Activated naive CD4-positive, alpha-beta T cell (primary cell): ENCODE measurements at places on chromosomes 11 and 22.

DNA sequence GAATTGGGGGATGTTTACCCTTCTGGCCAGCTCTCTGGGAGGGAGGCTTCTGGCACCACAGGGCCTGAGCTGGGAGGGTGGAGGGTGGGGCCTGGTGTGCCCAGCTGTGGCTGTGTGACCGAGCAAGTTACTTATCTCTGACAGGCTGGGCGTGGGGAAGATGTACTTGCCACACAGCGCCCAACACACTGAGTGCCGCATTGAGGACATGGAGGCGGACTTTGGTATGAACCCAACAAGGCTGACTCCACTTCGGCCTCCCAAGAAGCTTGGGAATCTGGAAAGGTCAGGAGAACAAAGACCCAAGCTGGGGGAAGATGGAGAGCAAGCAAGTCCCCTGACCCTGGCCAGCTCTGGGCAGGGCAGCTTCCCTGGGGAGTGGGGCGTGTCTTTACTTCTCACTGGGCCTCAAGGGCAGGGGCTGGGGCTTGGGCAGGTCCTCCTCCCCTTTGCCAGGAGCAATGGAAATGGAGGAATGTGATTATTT, 2.4 kb upstream of the MGAT3 start:
- no peak for DNase-seq

GRCh38 chr11:46827995-46828394, 18.1 kb downstream of the CKAP5 start:
- DNase-seq, result no peak

- no peak for DNase-seq
Observed at GRCh38 chr11:81159900-81160299, 1573.8 kb downstream of the FAM181B start.

DNA sequence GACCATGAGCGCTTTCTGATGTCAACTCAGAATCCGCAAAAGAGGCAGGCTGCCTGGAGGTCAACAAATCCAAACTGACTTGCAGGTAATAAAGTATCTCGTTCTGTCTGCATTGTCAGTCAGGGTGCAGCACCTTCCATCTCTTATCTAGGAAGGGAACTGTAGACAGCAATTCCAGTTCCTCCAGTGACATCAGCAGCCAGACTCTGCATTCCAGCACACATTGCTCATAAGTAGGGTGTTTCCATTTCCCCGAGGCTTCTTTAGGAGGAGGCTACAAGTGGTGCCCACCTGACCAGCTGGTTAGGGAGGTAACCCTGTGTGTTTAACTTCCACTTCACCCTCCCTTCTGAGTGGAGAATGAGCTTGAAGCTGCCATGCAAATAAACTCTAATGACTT, 53.3 kb downstream of the NTM start:
- no peak for DNase-seq

GRCh38 chr22:20651286-20651685, 122.6 kb upstream of the SERPIND1 start:
- no peak for DNase-seq

GRCh38 chr11:27084518-27084917, 43.9 kb downstream of the BBOX1 start:
- no peak for DNase-seq

GRCh38 chr11:80165744-80166143, 724.9 kb upstream of the TENM4 start:
- no peak for DNase-seq

DNA sequence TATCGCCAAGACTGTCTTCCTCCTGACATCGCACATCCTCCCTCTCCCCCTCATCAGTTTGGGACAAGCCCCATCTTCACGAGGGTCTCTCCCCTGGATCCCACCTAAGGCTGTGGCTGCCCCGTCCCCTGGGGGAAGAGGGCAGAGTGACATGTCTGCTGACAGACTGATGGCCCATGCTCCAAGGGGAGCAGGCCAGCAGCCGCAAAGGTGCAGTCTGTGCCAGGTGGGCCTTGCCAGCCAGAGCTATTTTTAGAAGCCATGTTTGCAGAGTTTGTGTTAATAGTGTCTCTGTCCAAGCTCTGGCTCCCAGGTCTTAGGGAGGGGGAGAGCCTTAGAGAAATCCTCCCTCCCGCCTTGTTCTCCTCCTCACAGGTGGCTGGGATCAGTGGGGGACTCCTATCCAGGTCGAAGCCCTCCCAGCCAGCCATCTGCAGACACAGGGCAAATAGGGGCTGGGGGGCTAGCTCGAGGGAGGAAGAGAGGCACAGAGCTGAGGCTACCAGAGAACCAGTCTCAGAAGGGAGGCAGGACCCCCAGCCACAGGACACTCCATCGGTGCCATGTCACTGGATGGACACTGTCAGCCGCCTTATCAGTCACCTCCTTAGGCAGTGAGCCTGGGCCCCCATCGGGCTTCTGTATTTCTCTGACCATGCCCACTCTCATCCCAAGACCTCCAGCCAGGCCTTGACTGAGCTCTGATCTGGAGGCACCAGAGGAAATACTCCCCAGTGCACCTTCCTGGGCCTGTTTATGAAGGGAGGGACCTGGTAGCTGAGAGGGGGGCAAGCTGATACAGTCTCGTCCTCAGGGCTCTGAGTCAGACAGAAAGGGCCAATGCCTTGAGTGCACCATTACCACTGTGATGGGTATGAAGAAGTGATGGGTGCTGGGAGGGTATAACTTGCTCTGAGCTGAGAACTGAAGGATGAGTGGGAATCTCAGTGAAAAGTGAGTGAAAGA, 49.3 kb downstream of the CHRDL2 start:
- DNase-seq, result no peak

DNA sequence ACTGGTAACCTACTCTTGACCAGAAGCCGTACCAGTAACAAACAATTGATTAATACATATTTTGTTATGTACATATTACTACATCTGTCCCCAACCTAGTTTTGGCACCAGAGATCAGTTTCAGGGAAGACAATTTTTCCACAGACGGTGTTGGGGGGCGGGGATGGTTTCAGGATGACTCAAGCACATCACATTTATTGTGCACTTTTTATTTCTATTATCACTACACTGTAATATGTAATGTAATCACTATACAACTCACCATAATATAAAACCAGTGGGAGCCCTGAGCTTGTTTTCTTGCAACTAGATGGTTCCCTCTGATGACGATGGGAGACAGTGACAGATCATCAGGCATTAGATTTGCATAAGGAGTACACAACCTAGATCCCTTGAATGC, 15.5 kb downstream of the DGCR8 start:
- no peak for DNase-seq

DNA sequence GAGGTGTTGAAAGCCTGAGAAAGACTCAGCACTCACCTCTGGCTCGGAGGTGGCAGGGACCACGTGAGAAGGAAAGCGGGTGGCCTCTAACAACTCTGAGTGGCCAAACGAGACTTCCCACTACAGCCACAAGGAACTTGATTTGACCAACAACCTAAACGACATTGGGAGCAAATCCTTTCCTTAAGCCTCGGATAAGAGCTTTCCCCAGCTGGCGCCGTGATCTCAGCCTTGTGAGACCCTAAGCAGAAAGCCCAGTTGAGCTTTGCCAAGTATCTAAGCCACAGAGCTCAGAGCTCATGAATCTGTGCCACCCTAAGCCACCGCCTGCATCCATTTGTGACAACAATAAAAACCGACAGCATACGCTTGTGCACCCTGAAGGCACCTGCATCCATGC, 636.0 kb downstream of the TBC1D22A start:
- DNase-seq, result no peak

GRCh38 chr11:122343210-122343609, 227.2 kb upstream of the BLID start:
- no peak for DNase-seq

DNA sequence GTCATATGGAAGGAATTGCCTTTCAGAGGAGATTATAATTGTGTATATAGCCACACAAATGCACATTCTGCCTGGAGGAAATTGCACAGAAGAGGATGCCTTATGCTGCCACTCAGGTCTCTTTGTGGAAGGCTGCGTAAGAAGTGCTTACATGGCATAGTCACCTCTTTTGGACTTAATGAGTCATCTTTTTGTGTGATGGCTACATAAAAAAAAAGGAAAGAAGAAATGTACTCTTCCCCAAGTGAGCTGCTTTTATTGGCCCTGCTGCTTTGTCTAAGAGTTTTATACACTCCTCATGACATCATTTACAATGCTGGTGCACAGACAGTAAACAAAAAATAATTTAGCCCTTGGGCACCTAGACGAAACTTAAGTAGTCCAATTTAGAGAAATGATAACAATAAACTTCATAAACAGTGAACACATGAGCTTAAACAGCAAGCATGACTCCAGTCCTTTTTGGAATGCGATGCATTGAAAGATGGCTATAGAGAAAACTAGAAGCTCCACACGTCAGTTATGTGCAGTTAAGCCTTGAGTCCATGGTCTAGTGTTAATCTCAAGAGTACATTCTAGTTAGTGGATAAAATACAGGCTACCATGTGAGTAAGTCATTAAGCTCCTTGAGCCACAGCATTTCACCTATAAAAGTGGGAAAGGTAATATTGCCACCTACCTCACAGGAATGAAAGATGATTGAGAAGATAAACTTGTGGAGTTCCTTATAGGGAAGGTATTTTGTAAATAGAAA, 12.0 kb downstream of the CSTPP1 start:
- no peak for DNase-seq

GRCh38 chr11:88475991-88476418, 138.5 kb upstream of the CTSC start:
- no peak for DNase-seq

DNA sequence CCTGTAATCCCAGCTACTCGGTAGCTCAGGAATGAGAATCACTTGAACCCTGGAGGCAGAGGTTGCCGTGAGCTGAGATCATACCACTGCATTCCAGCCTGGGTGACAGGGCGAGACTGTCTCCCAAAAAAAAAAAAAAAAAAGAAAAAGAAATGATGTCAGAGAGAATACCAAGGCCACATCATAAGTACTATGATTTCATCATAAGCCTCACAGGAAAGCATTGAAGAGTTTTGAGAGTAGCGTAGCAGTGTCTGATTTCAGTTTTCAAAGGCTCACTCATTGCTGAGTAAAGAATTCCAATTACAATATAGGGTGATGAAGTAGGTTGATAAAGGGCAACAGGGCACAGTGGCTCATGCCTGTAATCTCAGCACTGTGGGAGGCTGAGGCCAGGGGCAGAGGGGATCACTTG, 88.8 kb downstream of the MRTFA start:
- no peak for DNase-seq

- no peak for DNase-seq
Observed at GRCh38 chr11:113615098-113615497, 91.0 kb downstream of the TMPRSS5 start.

DNA sequence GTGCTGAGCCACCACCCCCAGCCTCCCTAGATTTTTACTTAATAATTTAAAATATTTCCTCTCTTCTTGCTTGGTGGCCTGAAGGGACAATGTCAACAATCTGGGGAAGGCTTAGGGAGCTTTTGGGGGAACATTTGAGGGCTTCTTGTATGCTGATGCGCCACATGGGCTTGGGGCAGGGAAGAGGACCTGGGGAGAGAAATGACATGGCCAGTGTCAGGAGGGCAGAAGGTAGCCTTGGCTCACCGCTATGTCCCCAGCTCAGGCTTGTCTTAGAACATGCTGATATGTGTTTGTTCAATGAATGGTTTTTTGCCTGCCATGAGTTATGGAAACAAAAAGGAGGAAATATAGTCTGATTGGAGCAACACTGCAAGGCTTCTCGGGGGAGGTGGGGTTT, 51.6 kb downstream of the ST14 start:
- no peak for DNase-seq

- DNase-seq, result no peak
Observed at GRCh38 chr11:33674035-33674814, 26.4 kb downstream of the C11orf91 start.

DNA sequence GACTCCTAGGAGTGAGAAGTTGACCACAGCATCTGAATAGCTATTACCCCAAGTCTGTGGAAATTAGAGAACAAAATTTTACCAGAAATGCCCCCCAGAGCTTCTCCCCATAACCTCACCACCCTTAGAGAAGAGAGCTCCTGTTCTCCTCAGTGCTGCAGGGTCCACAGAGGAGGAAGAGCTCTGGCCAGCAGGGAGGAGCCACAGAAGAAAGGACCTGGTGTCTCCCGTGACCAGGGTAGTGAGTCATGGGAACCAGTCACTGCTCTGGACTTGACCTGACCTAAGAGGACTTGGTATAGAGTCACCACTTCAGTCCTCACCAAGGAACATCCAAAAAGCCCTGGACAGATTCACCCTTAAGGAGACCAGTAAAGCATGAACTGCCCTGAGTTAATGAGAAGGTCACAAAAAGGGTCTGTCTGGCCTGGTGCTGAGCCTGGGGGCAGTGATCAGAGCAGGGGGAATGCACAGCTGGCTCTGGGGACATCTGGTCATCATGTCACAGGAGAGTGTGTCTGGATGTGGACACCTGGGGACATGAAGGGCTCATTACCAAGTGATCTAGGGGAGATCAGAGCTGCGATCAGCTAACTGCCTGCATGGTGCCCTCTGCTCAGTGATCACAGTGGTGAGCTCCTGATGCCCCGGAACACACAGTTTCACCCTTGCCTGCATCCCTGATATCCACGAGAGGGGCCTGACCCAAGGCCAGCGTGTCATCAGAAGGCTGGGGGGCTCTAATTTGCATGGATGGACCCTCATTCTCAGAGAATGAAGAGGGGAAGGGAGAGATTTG, 103.3 kb upstream of the TOP3B start:
- no peak for DNase-seq

DNA sequence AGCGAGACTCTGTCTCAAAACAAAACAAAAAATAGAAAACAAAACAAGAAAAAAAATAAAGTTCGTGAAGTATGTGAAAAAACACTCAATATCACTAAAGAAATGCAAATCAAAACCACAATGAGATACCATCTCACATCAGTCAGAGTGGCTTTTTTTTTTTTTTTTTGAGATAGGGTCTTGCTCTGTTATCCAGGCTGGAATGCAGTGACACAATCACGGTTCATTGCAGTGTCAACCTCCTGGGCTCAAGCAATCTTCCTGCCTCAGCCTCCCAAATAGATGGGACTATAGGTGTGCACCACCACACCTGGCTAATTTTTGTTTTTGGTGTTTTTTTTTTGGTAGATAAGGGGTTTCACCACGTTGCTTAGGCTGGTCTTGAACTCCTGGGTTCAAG, 37.5 kb downstream of the ATG16L2 start:
- DNase-seq, result no peak

- DNase-seq, result no peak
Observed at GRCh38 chr11:64793271-64794160, 9.5 kb downstream of the MAP4K2 start.

DNA sequence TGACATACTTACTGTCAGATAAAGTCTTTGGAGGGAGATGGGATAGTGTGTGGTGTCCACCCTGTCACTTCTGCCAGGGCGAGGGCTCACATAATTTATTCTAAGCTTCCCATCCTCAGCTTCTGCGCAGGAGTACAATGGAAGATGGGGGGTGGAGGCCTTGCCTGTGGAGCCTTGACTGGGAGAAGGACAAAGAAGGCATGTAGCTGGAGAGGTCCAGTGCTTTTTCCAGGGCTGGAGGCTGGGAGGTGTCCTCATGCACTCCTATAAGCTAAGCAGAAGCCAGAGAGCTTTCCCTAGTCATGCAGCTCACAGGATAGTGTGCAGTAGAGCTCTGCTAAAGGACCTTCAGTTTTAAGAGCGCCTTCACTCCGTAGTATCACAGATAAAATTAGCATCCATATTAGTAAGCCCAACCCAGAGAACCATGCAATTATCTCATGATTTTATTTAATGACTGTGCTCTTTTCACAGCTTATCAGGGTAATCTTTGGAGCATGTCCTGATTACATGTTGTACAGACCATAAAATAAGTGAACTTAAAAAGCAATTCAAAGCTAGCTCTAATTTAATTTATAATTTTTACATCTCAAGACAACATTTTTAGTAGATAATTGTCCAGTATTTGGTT, 148.3 kb downstream of the TEAD1 start:
- no peak for DNase-seq
